Bronchial epithelial cell (primary cell): ENCODE measurements at places on chromosomes 2 and 18. TPM values are rescaled to one million over a fixed set of nuclear protein-coding genes. Genes with fewer than 3 reads are reported as not detected.

CIB4 gene
- total RNA-seq: not detected in 2 replicates

B4GALT6 gene
- total RNA-seq: 1.8 and 2.4 TPM in 2 replicates

RPIA gene
- 6.3 and 6.4 TPM in 2 replicates for total RNA-seq

ATP6V1B1 gene
- 0.64 TPM in 1 of 2 replicates, not detected in the other for total RNA-seq

TUBA3E gene
- total RNA-seq: not detected in 2 replicates

UGT1A3 gene
- 2.7 TPM in 1 of 2 replicates, not detected in the other for total RNA-seq

SPRED2 gene
- 2.4 and 3.4 TPM in 2 replicates for total RNA-seq

VWA3B gene
- 0.13 TPM in 1 of 2 replicates, not detected in the other for total RNA-seq

SERPINB2 gene
- total RNA-seq: 50.5 and 64.6 TPM in 2 replicates

EVX2 gene
- total RNA-seq: not detected in 2 replicates

ADAM23 gene
- under 0.01 and 0.13 TPM in 2 replicates for total RNA-seq

ABCG8 gene
- total RNA-seq: under 0.01 TPM in 1 of 2 replicates, not detected in the other

PLEKHH2 gene
- 1.8 and 4.5 TPM in 2 replicates for total RNA-seq

DNA sequence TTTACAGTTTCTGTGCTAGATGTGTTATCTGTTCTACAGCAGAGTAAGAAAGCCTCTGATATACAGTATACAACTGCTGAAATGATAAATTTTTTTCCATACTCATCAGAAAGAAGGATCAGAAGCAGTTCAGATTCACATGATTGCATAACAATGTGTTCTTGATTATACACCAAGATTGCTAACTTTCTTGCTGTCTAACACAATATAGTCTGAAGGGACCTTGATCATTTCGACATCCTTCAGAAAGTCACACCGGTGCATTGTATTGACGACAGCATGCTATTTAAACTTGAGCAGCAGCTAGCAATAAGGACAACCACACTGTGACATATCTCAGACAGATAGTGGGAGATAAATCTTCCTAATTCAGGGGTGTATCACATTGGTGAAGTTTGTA lies 127.2 kb downstream of the PDE1A start:
- no peak for DNase-seq

GRCh38 chr2:223076573-223076972 lies 24.6 kb downstream of the KCNE4 start:
- peak; percentile 38 for DNase-seq

GRCh38 chr2:37324536-37324785 lies 172 bp downstream of the PRKD3 start:
- DNase-seq: peak; percentile 27

GRCh38 chr2:68126561-68126960 lies 31.1 kb upstream of the PNO1 start:
- DNase-seq: no peak

DNA sequence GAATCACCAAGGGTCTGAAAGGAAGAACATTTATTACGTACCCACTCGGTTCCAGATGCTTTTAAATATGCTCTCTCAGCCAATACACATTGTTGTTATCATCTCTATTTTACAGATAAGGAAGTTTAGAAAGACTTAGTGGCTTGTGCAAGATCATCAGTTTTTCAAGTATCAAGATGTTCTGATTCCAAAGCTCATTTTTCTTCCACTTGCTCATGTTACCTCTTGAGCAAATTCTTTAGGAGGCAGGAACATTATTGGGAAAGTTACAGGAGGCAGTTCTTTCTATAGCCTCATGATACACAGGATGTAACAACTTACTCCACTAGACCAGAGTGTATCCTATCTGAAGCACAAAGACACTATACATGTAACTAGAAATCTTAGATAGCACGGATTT lies 65.0 kb upstream of the MMADHC start:
- DNase-seq: no peak

DNA sequence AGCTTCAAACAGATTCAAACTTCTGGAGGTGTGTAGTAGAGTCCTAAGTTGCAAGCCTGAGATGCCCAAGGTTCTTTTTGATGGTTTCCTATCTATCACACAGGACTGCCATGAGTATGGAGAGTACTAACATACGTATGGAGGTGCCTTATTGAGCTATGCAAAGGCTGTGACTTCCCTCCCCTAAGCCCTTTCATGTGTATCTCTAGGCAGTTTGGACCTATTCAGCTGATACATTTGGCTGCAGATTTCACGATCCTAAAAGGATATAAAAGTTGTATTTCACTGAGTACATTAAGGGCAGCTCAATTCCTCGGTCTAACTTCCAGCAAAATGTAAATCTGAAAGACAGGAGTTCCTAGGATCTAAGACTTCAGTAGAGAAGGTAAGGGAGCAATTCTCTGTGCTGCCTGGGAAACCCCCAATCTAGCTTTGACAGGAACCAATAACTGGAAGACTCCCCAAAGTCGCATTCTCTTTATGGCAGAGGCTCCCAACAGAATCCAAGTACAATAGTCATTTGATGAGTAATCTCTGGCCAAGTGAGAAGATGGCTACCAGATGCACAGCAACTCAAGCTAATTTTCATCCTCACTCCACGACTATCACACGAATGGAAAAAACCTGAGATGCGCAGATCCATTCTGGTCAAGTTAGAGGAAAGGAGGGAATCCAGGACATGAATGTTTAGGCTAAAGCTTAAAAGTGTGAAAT lies 83.8 kb downstream of the ATL2 start:
- no peak for DNase-seq

DNA sequence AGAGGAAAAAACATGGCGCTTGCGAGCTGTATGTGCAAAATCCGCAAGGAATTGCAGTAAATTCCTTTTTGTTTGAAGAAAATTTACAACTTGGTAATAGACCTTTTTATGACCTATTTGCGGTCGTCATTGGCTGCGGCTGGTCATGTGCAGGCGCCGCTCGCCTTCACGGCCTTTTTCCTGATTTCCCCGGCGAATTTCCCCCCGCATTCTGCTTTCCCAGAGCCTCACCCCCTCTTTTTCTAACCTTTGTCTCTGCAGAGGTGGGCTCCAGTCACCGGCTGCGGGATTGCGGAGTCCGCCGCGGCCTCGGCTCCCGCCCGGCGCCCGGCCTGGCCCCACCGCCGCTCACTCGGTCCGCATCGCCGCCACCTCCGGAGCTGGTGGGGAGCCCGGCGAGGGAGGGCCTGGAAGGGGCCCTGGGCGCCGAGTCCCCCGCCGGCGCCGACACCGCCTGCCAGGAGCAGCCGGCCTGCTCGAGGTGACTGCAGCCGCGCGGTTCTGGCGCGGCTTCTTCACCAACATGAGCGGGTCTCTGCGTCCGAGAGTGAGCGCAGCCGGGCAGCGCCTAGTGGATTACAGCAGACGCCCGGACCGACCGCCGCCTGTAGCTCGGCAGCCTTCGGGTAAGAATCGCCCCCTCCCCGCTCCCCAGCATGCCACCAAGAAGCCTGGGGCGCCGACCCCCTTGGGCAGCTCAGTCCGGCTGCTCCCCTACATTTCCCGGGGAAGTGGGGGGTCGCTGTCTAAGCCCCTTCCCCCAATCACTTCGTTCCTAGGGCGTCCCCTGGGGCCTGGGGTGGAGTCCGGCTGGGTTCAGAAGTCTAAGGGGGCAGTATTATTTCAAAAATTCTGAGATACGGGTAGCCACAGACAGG lies 7.1 kb downstream of the HOXD8 start:
- no peak for DNase-seq

- no peak for DNase-seq
These were observed 75.4 kb upstream of the TWSG1 start for GRCh38 chr18:9259173-9259572.

DNA sequence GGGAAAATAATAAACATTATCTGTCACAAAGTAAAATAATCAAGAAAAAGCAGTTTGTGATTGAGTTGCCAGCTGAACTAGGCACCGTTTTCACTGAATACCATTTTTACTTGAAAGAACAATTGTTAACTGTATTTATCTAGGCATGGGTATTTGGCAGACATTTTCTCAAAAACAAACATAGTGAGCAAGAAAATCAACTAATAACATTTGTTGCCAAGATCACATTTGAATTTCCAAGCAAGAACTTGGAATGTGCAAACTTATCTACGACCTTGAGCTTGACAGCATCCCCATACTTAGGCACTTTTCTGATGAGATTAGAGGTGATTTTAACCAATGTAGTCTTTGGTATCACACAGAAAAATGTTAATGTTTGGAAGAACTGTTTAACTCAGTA lies 16.7 kb downstream of the SS18 start:
- DNase-seq: no peak

- no peak for DNase-seq
These were observed 145.5 kb downstream of the ZNF236 start for GRCh38 chr18:76967721-76968472.

DNA sequence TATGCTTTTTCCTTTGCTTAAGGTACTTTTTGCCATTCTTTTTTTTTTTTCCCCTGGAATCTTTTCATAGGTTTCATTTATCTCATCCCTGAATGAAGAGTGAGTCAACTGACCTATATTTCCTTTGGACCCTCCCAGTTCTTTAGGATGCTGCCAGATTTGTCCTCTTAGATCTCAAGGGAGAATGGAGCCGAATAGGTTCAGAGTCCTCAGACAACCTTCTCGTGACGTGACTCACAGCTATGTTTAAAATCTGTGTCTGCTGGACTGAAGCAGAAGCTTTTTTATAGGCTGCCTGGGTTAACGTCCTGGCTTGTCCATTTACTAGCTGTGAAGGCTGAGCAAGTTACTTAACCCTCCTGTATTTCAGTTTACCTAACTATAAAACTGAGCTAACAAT lies 358.6 kb downstream of the DLGAP1 start:
- peak; percentile 52 for DNase-seq

GRCh38 chr2:191556463-191556862 lies 121.5 kb upstream of the NABP1 start:
- no peak for DNase-seq

DNA sequence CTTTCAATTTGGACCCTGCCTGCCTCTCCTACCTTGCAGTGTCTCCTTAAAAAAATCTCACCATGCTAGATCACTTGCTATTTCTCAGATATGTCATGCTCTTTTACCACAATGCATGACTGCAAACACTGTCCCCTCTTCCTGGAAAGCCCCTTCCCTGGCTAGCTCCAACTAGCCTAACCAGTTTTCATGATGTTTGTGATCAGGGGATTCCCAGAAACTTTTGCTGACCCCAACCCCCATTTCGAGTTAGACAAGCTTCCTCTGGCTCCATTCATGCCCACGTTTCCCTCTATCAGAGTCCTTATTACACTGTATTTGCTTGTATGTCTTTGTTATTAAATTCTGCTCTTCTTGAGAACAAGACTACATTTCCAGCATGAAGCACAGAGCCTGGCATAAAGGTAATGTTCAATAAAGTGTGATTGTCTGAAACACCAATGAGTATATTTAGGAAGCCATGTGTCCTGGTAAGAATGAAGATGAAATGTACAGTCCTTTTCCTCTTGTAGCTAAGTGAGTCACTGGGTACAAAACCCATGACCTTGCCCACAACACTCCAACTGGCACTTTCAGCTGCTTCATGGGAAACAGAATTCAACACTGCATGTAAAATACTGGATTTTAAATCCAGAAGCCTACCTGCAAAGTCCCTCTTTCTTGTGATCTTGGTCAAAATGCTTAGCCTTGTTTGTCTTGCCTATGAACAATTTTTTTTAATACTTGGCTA lies 62.0 kb upstream of the ATL2 start:
- peak; percentile 51 for DNase-seq

- DNase-seq: peak; percentile 83
These were observed 133.6 kb downstream of the MBD2 start for GRCh38 chr18:54090856-54091255.

DNA sequence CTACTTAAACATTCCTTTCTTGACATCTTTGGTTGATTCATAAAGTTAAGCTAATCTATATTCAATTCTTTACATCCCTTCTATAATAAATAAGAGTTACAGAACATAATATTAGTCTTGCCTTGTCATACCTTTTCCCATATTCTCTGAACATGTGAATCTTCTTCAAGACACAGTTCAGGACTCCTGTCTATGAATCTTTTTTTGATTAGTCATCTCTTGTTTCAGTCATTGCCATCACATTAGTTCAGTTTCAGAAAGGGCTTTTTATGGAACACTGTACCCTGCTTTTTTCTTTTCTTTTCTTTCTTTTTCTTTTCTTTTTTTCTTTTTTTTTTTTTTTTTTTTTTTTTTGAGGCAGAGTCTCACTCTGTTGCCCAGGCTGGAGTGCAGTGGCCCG lies 181.2 kb downstream of the UBE2E3 start:
- no peak for DNase-seq

GRCh38 chr2:46071074-46071473 lies 226.1 kb upstream of the EPAS1 start:
- DNase-seq: no peak

DNA sequence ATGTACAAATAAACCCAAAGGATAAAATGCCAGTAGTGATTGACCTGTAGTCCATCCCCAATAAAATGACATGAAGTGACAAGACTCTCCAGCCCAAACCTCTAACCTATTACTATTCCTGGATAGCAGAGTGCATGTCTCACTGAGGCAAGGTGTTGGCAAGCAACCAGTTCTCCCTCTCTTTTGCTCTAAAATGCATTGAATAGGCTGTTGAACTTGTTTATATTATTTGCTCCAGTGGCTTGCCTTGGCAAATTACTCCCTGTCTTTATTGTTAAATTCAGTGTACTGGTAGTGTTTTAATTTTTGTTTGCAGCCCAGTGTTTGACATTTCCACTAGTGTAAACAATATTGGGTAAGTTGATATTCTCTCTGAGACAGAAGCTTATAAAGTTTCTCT lies 70.5 kb downstream of the CSRNP3 start:
- DNase-seq: no peak

GRCh38 chr2:148982282-148982681 lies 56.2 kb upstream of the LYPD6B start:
- DNase-seq: no peak

DNA sequence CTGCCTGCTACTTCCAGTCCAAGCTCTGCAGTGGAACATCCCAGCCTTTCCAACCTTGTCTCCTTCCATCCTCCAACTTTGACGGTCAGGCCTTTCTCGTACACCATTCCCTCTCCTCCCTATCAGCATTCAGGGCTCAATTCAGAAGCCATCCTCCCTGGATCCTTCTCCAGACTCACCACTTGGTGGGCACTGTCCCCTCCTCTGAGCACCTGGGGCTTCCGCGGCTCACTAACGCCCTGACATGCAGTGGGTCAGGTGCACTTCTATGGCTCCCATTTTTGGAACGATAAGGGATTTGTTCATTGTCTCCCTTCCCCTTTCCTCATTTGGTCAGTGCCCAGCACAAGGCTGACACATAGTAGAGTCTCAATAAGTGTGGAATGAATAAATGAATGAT lies 56.7 kb downstream of the TNS1 start:
- DNase-seq: no peak

DNA sequence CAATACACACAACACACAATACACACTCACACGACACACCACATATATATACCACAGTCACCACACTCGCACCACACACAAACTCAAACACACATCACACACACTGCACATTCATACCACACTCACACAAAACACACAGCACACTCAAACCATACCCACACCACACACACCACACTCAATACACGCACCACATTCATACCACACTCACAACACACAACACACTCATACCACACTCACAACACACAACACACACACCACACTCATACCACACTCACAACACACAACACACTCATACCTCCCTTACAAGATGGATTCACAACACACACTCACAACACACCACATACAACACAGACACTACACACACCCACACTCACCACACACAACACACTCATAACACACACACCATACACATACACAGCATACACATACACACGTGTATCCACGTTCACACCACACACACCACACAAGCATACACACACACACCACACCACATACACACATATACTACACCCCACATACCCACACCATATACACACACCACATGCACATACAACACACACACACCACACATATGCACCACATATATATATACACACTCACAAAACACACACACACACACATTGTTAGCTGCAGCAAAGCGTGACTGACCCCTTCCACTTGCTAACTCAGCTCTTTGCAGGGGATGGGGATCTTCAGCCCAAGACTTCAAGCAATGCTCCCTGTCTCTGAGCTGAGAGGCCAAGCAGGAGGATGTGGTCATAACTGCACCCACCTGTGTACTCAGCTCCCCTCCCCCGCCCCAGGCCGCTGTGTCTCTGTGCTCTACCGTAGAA lies 59.0 kb downstream of the SDC1 start:
- DNase-seq: no peak
